ENCODE measurements at places on chromosomes 5 and 9.

DNA sequence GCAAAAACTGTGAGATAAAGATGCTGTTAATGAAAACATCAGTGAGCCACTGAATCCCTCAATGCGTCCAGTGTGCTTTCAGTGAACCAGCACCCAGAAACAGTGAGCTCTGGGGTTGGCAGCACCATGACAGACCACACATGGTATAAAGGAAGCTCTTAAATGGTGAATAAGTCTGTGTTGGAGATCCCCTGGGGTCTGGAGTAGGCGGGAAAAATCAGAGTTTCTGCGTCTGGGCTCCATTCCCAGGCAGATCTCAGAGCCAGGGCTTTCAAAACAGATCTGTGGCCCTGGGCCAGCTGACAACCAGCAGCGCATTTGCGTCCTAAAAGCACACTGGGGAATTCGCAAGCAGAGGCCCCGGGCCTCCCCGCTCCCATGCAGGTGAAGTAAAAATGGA is 233.5 kb downstream of the FRMD3 start:
- no peak for DNase-seq

- DNase-seq = no peak
Measured at GRCh38 chr9:77819657-77820056, 171.5 kb upstream of the GNA14 start.

DNA sequence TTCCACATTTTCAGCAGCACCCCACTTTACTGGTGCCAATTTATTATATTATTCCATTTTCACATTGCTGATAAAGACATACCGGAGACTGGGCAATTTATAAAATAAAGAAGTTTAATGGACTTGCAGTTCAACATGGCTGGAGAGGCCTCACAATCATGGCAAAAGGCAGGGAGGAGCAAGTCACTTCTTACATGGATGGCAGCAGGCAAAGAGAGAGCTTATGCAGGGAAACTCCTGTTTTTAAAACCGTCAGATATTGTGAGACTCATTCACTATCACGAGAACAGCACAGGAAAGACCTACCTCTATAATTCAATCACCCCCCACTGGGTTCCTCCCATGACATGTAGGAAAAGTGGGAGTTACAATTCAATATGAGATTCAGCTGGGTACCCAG is 641.8 kb upstream of the MEF2C start:
- no peak for DNase-seq

- no peak for DNase-seq
Measured at GRCh38 chr5:82309091-82309531, 31.0 kb upstream of the RPS23 start.

- no peak for DNase-seq
Measured at GRCh38 chr5:106854105-106854687, 816.5 kb downstream of the EFNA5 start.

DNA sequence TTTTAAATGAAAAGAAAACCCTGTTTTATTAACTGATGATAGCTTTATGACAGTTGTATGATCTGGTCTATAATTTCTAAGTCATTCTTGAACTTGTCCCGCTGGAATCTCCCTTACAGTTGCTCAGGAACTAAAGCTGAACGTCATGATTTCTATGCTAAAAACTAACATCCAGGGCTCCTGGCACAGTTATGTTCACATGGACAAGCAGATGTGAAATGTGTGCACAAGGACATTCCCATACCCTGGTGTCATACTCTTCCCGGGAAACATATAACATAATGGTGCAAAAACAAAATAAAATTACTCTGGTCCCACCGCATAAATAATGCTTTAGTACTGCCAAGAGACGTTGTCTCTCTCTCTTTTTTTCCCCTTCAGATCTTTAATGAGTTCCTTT is 134.9 kb downstream of the PRDM6 start:
- DNase-seq = no peak

DNA sequence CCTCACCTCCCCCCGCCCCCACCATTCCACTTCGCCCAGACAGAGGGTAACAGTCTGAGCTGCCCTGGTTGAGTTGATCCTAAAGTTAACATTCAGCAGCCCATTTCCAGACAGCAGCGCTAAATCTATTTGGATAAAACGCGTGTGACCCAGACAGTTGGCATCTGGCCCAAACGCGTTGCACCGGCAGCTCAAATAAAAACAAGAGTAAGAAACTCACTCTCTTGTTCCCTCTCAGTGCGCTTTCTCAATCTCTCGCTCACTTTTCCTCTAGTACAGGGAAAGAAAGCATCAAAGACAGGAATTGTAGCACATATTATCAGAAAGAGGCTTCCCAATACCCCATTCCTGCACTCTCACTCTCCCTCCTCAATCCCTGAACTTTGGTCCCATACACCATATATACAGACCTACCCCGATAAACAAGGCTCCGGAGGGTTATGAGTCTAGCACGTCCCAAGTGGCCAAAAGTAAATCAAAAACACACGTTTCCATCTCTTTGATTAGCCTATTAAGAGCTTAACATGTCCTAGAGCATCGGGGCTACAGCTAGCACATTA is 1.3 kb downstream of the ADAMTS6 start:
- DNase-seq = no peak

- DNase-seq = no peak
Measured at GRCh38 chr9:128082151-128082550, 14.1 kb downstream of the SLC25A25 start.

DNA sequence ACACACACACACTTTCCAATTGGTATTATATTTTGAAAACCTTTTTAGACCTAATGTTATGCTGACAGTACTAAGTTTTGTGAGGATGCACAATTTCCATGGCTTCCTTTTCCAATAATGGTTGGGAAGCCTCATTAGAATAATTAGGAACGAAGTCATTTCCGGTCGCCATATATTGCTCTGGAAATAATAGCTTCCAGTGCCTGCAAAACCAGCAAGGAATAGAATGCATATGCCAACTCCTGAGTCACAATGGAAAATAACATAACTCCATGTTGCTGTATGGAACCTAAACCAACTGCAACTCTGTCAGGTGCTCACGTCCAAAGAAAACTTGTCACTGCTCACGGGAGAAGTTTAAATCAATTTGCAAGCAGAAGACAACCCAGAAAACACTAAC is 222.0 kb downstream of the EBF1 start:
- no peak for DNase-seq

Data from activated CD4-positive, alpha-beta T cell treated with anti-CD3 and anti-CD28 coated beads for 24 hours (primary cell).